Muscle of arm (tissue), 14 donors: ENCODE measurements at places on chromosomes 4 and X.

GRCh38 chr4:117770269-117771102 is 263.8 kb upstream of the NDST3 start:
- DNase-seq = no peak

- no peak for DNase-seq
These were observed 138.0 kb downstream of the NSUN7 start for GRCh38 chr4:40887764-40888131.

- no peak for DNase-seq
These were observed 335.5 kb downstream of the IL15 start for GRCh38 chr4:141971869-141972268.

GRCh38 chr4:121923306-121923705 is 28.6 kb downstream of the TRPC3 start:
- no peak for DNase-seq
